ENCODE measurements at places on chromosomes 1 and 21.

- DNase-seq, result no peak
These were observed 2.6 kb downstream of the SLAMF8 start for GRCh38 chr1:159829273-159829634.

DNA sequence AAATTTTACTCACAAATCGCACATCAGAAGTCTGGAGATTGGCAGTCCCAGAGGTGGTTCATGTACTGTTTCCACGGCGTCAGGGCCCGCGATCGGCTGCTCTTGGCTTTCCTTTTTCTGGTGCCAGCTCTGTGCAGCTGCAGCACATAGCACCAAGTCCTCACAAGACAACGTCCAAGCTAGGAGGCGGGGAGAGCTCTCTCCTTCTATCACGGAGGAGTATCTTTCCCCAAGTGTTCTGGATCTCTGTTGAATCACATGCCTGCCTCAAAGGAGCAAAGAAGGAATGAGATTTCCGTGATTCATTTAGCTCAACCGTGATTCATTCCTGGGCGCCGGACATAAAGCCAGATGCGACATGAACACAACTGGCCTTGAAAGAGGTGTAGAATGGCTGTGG is 25.5 kb downstream of the MT1HL1 start:
- no peak for DNase-seq

DNA sequence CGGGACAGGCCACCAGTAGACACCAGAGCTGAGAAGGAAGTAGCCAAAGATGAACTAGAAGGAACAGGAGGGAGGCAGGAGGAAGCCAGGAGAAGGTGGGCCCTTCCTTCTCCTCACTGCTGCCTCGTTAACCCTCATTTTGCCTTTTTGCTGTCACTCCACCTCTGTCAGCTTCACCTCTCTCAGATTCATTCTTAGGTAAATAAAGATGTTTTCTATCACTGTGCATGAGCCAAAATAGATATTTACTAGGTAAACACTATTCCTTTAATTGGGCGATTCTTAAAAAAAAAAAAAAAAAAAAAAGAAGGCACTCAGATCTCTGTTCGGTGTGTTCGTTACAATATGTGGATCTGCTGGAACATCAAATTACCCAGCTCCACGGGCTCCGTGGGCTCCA is 112.3 kb downstream of the GLUL start:
- DNase-seq, result no peak

- DNase-seq, result no peak
These were observed 312.8 kb downstream of the CAMTA1 start for GRCh38 chr1:7097938-7098592.

DNA sequence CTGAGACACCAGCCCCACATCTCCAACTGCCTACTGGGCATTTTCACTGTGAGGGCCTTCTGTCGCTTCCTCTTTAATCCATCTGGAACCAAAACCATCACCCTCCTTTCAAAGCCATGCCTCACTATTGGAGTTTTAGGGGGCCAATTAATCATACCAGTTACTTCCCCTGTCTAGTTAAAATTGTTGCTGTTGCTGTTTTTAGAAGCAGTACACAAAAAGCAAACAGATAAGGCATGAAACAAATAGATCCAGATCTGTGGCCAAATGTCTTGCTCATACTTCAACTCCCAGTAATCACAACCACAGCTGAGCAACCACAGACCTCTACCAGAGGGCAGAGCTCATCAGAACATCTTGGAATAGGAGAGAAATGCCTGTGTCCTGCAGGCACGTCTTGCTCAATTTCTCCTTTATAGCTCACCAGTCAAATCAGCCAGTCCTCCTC is 133.8 kb upstream of the C1orf105 start:
- peak; percentile 77 for DNase-seq

Measured in AG04449 (cell line).